ENCODE measurements at places on chromosomes 7 and 10.

DNA sequence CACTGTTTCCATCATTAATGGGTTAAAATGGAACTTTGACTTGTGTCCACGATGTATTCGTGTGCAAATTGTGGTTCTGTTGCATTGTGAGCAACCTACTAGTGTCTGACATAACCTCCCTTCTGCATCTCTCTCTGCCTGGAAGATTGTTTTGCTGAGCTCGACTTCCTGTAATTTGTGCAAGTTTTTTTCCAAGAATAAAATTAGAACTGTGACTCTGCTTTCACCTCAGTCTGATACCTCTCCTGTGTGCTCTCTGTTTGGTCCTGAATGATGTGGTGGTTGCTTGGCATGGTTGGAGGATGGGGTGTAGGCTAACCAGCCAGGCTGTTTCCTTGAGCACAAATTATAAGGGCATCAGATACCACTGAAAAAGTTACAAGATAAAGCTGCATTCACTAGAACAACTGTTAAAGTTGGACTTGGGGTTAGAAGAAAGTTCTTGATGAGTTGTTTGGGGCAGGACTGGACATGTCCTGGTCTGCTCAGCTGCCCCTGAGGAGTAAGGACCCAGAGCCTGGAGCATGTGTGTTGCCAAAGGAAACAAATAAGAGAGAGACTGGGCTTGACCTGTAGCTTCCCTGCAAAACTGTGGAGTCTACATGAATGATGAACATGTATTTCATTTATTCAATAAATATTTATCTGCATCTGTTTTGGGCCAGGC lies 1.9 kb upstream of the VOPP1 start:
- no peak for DNase-seq

GRCh38 chr7:95229301-95229700 lies 95.0 kb downstream of the PON1 start:
- no peak for DNase-seq

- peak; percentile 79 for DNase-seq
Measured at GRCh38 chr7:151459726-151460473, 20.0 kb upstream of the CRYGN start.

DNA sequence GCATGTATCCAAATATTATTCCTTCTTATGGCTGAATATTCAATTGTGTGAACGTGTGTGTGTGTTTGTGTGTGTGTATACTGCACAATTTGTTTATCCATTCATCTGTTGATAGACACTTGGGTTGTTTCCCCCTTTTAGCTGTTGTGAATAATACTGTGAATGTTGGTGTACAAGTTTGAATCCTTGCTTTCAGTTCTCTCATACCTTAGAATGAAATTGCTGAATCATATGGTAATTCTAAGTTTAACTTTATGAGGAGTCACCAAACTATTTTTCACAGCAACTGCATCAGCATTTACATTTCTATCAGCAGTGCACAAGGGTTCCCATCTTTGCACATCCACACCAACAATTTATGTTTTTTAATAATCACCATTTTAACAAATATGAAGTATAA lies 86.9 kb upstream of the GATAD1 start:
- DNase-seq: no peak

DNA sequence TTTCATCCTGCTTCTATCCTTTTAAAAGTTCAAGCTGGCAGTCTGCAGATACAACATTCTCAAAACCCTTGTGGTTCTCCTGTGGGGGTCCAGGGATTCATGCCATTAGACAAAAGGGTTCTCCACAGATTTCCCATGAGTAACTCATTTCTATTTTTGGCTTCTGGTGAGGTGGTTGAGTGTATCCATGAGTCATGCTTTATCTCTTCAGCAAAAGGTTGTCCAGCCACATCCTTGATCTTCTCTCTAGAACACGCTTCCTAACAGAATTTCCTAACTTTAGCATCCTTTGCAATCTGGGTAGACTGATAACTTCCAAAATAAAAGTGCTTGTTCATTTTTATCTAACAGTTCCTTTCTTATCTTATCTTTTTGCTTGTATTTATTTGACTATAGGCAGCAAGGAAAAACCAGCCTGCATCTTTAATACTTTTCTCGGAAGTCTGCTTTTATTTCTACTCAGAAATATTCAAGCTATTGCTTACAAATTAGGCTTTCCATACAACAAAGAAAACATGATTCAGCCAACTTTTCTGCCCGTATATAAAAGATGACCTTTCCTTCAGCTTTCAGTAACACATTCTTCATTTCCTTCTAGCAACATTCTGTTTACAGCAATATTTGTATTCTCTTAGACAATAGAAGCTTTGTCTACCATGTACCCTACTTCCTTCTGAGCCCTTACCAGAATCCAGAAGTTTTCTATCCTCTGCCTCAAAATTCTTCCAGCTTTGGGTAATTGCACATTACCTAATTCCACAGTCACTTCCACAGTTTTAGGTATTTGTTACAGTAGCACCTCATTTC lies 79.3 kb upstream of the IL6 start:
- DNase-seq: no peak

GRCh38 chr7:132760866-132761265 lies 184.6 kb upstream of the PLXNA4 start:
- DNase-seq: no peak

GRCh38 chr10:88227342-88228018 lies 355.6 kb downstream of the RNLS start:
- peak; percentile 46 for DNase-seq

DNA sequence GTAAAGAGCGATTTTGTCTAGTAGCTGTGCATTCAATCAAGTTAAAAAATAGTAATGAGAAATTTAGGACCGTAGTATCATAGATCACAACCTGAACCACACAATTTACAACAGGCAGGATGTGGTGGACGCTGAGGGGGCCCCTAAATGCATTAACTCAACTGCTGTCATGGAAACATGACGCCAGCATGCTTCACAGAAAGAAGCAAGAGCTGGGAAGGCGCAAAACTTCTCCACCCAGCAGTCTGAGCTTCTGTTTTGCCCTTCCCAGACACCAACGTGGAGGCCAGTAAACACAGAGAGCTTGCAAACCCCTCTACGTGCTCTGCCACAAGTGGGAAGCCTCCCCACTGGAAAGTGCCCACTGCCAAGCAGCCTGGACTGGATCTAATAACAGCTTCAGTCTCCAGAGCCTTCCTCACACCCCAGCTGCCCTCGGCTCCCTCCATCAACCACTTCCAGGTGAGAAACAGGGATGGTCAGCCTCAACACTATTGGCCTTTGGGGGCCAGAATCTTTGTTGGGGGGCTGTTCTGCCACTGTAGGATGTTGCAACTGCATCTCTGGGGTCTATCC lies 151.8 kb downstream of the SFMBT2 start:
- no peak for DNase-seq

Measured in NCI-H460 (cell line).